T-cell (primary cell): ENCODE measurements at places on chromosomes 3 and 15. TPM values are rescaled to one million over a fixed set of nuclear protein-coding genes. Genes with fewer than 3 reads are reported as not detected.

- no peaks in the 10 kb centered on the region for H3K36me3 ChIP-seq
- H3K27me3 ChIP-seq: peaks cover 4% of the 10 kb centered on the region
- H3K4me3 ChIP-seq: no peak within 1 kb of the TSS
- no peaks in the 10 kb centered on the region for H3K4me1 ChIP-seq
- H3K27ac ChIP-seq: no peak within 1 kb of the TSS
Observed at GRCh38 chr3:169911272-169911671, at the start of gene SAMD7. TSS of gene SAMD7 (plus strand) at chr3:169911572. CDS start at chr3:169919499, 7,927 bp downstream.

- no peaks in the 10 kb centered on the region for H3K36me3 ChIP-seq
- no peak for DNase-seq
- peaks cover 6% of the 10 kb centered on the region for H3K27me3 ChIP-seq
- no peak overlapping the region for H3K4me3 ChIP-seq
- no peaks in the 10 kb centered on the region for H3K4me1 ChIP-seq
Observed at GRCh38 chr3:16183601-16184270, 9.3 kb downstream of the GALNT15 start.

GRCh38 chr15:66956672-66957430 is 108.6 kb upstream of the SMAD3 start:
- H3K4me3 ChIP-seq: no peak overlapping the region
- H3K4me1 ChIP-seq: no peaks in the 10 kb centered on the region
- DNase-seq: no peak
- H3K27me3 ChIP-seq: peaks cover 7% of the 10 kb centered on the region
- H3K36me3 ChIP-seq: no peaks in the 10 kb centered on the region

GRCh38 chr3:111412656-111413055 is 129.3 kb upstream of the CD96 start:
- no peak overlapping the region for H3K4me3 ChIP-seq
- DNase-seq: no peak
- no peak overlapping the region for H3K27ac ChIP-seq
- no peaks in the 10 kb centered on the region for H3K27me3 ChIP-seq

- no peaks in the 10 kb centered on the region for H3K4me1 ChIP-seq
- no peaks in the 10 kb centered on the region for H3K36me3 ChIP-seq
- no peak overlapping the region for H3K4me3 ChIP-seq
- DNase-seq: no peak
- peaks cover 22% of the 10 kb centered on the region for H3K27me3 ChIP-seq
Observed at GRCh38 chr15:80464951-80465625, 60.9 kb downstream of the ARNT2 start.

MAP1A gene
- total RNA-seq: 2.3 TPM

GRCh38 chr3:17841190-17841828 is 98.9 kb upstream of the TBC1D5 start:
- DNase-seq: peak; percentile 68
- H3K27me3 ChIP-seq: no peaks in the 10 kb centered on the region
- H3K4me1 ChIP-seq: no peaks in the 10 kb centered on the region
- no peak overlapping the region for H3K27ac ChIP-seq
- H3K4me3 ChIP-seq: no peak overlapping the region

ENTPD3 gene
- total RNA-seq: not detected

- H3K27ac ChIP-seq: no peak overlapping the region
- no peak for DNase-seq
- no peak overlapping the region for H3K4me3 ChIP-seq
- no peaks in the 10 kb centered on the region for H3K36me3 ChIP-seq
- no peaks in the 10 kb centered on the region for H3K4me1 ChIP-seq
Observed at GRCh38 chr3:37537914-37538691, 323.6 kb upstream of the CTDSPL start.

DNA sequence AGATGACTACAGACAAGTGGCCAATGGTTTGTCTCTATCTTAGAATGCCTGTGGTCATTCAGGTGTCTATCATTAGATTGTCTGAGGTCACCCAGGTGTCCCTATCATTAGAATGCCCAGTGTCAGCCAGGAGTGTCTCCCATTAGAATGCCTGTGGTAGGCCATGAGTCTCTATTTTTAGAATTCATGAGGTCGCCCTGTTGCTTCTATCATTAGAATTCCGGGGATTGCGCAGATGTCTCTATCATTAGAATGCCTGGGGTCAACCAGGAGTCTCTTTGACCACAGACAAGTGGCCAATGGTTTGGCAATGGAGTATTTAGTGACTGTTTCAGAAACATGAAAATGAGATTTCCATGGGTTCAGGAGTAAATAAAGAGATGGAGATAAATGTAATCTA is 7.6 kb downstream of the RTP2 start:
- no peaks in the 10 kb centered on the region for H3K4me1 ChIP-seq
- H3K27ac ChIP-seq: no peak overlapping the region
- no peaks in the 10 kb centered on the region for H3K36me3 ChIP-seq

GRCh38 chr15:61057376-61057775 is 171.7 kb downstream of the RORA start:
- H3K36me3 ChIP-seq: no peaks in the 10 kb centered on the region
- no peaks in the 10 kb centered on the region for H3K4me1 ChIP-seq
- H3K4me3 ChIP-seq: no peak overlapping the region
- DNase-seq: no peak

DNA sequence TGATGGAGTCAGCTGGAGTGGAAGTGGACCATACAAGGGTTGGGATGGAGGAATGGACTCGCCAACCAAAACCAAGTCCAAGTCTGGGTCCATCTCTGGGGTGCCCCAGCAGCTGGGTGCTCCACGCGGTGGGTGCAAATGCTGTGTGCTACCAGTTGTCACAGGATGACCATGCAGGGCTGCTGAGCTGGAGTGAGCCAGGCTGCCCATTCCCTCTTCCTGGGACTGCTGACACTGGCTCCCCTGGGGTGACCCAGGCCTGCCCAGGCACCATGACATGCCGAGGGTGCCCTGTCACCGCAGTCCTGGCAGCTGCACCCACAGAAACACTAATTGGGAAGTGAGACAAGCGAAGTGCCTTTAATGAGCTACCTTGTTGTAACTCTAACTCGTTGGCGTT is 140.2 kb downstream of the TPRA1 start:
- no peaks in the 10 kb centered on the region for H3K36me3 ChIP-seq
- H3K4me3 ChIP-seq: no peak overlapping the region
- no peak overlapping the region for H3K27ac ChIP-seq
- DNase-seq: no peak

PRTG gene
- not detected for total RNA-seq

DNA sequence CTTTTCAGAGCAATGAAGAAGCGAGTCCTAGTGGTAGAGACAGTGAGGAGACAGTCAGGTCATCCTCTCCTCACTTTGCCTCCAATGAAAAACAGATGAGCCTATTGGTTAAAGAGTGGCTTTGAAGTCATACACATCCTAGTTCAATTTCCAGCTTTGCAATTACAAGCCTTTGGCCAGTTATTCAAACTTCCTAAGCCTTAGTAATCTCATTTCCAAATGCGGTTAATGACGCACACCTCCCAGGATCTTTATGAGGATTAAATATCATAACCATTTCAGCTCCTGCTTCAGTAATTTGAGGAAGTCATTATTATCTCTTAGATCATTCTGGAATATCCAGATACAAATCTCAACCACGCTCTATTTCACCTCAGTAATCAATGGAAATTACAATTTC is 10.0 kb upstream of the ST6GAL1 start:
- no peaks in the 10 kb centered on the region for H3K27me3 ChIP-seq
- H3K4me1 ChIP-seq: peaks cover 22% of the 10 kb centered on the region
- no peak overlapping the region for H3K4me3 ChIP-seq
- no peak overlapping the region for H3K27ac ChIP-seq

- no peaks in the 10 kb centered on the region for H3K4me1 ChIP-seq
- H3K27ac ChIP-seq: no peak overlapping the region
- no peaks in the 10 kb centered on the region for H3K36me3 ChIP-seq
- H3K4me3 ChIP-seq: no peak overlapping the region
- H3K27me3 ChIP-seq: no peaks in the 10 kb centered on the region
Observed at GRCh38 chr3:61323094-61323493, 71.8 kb upstream of the FHIT start.

FOXB1 gene
- total RNA-seq: 0.13 TPM

DNA sequence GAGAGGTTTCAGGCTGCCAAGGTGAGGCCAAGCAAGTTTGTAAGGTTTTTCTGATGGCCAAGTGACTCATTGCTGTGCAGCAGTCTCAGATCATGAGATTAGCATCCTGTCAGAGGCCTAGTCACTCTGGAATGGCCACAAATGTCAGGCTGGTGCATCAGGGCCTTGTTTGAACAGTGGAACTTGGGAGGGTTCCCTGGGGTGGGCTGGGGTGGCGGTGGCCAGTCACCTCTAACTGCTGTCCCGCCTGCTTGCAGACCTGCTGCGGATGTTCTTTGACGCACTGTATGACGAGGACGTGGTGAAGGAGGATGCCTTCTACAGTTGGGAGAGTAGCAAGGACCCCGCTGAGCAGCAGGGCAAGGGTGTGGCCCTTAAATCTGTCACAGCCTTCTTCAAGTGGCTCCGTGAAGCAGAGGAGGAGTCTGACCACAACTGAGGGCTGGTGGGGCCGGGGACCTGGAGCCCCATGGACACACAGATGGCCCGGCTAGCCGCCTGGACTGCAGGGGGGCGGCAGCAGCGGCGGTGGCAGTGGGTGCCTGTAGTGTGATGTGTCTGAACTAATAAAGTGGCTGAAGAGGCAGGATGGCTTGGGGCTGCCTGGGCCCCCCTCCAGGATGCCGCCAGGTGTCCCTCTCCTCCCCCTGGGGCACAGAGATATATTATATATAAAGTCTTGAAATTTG is 2.8 kb upstream of the FAM131A start:
- peaks cover 50% of the 10 kb centered on the region for H3K36me3 ChIP-seq
- peaks cover 8% of the 10 kb centered on the region for H3K27me3 ChIP-seq
- no peak for DNase-seq
- H3K4me3 ChIP-seq: no peak overlapping the region

CFAP20DC gene
- total RNA-seq: not detected

- H3K36me3 ChIP-seq: peaks cover 6% of the 10 kb centered on the region
- H3K4me3 ChIP-seq: no peak overlapping the region
- no peak for DNase-seq
- no peaks in the 10 kb centered on the region for H3K4me1 ChIP-seq
Observed at GRCh38 chr15:64247906-64248541, 85.2 kb upstream of the PPIB start.

DNA sequence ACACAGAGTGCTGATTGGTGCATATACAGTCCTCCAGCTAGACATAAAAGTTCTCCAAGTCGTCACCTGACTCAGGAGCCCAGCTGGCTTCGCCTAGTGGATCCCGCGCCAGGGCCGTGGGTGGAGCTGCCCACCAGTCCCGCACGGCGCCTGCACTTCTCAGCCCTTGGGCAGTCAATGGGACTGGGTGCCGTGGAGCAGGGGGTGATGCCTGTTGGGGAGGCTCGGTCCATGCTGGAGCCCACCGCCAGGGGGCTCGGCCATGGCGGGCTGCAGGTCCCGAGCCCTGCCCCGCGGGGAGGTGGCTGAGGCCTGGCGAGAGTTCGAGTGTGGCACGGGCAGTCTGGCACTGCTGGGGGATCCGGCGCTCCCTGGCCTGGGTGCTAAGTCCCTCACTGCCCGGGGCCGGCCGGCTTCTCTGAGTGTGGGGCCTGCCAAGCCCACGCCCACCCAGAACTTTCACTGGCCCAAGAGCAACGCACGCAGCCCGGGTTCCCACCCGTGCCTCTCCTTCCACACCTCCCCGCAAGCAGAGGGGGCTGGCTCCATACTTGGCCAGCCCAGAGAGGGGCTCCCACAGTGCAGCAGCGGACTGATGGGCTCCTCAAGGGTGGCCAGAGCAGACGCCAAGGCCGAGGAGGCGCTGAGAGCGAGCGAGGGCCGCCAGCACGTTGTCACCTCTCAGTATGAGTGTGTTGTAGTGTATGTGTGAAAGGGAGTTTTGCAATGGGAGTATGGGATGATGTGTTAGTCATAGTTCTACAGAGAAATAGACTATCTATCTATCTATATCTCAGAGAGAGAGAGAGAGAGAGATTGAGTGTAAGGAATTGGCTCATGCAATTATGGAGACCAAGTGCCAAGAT is 69.0 kb downstream of the UBE2E2 start:
- no peaks in the 10 kb centered on the region for H3K27me3 ChIP-seq
- no peaks in the 10 kb centered on the region for H3K4me1 ChIP-seq
- no peak overlapping the region for H3K27ac ChIP-seq
- no peaks in the 10 kb centered on the region for H3K36me3 ChIP-seq
- no peak overlapping the region for H3K4me3 ChIP-seq
- DNase-seq: no peak

GOLGA6L7 gene
- not detected for total RNA-seq

SEMA5B gene
- 0.30 TPM for total RNA-seq

KIF23 gene
- total RNA-seq: 2.2 TPM

GRCh38 chr3:159996959-159997358 is 8.3 kb downstream of the IL12A start:
- H3K27ac ChIP-seq: no peak overlapping the region
- no peak for DNase-seq
- no peak overlapping the region for H3K4me3 ChIP-seq
- no peaks in the 10 kb centered on the region for H3K27me3 ChIP-seq

- peaks cover 18% of the 10 kb centered on the region for H3K27me3 ChIP-seq
- no peak overlapping the region for H3K27ac ChIP-seq
- no peak overlapping the region for H3K4me3 ChIP-seq
- H3K4me1 ChIP-seq: no peaks in the 10 kb centered on the region
Observed at GRCh38 chr3:134381831-134382442, 7.7 kb upstream of the AMOTL2 start.

- DNase-seq: no peak
- no peak overlapping the region for H3K4me3 ChIP-seq
- no peaks in the 10 kb centered on the region for H3K36me3 ChIP-seq
- H3K27ac ChIP-seq: peak overlapping the region; percentile 20
- H3K4me1 ChIP-seq: peaks cover 16% of the 10 kb centered on the region
Observed at GRCh38 chr3:53753518-53754183, 92.6 kb downstream of the CHDH start.

MCF2L2 gene
- total RNA-seq: 7.3 TPM

- H3K4me1 ChIP-seq: no peaks in the 10 kb centered on the region
- H3K27ac ChIP-seq: no peak overlapping the region
- no peak for DNase-seq
- H3K27me3 ChIP-seq: no peaks in the 10 kb centered on the region
- H3K36me3 ChIP-seq: peaks cover 4% of the 10 kb centered on the region
Observed at GRCh38 chr3:108175352-108175751, 46.9 kb downstream of the IFT57 start.

SH2D7 gene
- not detected for total RNA-seq

- H3K27me3 ChIP-seq: no peaks in the 10 kb centered on the region
- H3K4me3 ChIP-seq: no peak overlapping the region
- DNase-seq: no peak
- H3K36me3 ChIP-seq: peaks cover 12% of the 10 kb centered on the region
- no peak overlapping the region for H3K27ac ChIP-seq
- no peaks in the 10 kb centered on the region for H3K4me1 ChIP-seq
Observed at GRCh38 chr3:49266410-49267095, 10.5 kb downstream of the C3orf62 start.

GRCh38 chr15:99683000-99683670 is 50.1 kb downstream of the LYSMD4 start:
- peaks cover 16% of the 10 kb centered on the region for H3K4me1 ChIP-seq
- DNase-seq: no peak
- H3K4me3 ChIP-seq: no peak overlapping the region
- no peaks in the 10 kb centered on the region for H3K36me3 ChIP-seq
- no peaks in the 10 kb centered on the region for H3K27me3 ChIP-seq

CFAP91 gene
- total RNA-seq: 0.14 TPM
